ENCODE measurements at places on chromosomes 16 and 17.

- no peak for DNase-seq
These were observed 12.7 kb downstream of the CDC27 start for GRCh38 chr17:47176389-47176826.

DNA sequence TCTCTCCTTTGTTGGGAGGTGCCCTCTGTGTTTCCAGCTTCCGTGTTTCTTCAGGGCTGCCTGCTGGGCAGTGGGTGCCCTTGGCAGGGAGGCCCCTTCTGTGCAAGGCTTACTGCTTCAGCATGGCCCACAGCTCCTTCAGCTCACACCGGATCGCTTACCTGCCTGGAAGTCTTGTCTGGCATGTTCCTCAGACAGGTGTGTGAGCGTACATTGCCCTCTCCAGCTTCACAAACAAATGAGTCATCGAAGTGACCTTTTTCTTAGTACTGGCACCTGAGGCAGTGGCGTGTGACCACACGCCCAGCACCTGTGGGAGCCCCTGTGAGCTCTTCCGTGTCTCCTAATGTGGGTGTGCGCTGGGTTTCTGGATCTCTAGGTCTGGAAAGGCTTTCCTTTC lies 3.5 kb downstream of the RAB40C start:
- no peak for DNase-seq

DNA sequence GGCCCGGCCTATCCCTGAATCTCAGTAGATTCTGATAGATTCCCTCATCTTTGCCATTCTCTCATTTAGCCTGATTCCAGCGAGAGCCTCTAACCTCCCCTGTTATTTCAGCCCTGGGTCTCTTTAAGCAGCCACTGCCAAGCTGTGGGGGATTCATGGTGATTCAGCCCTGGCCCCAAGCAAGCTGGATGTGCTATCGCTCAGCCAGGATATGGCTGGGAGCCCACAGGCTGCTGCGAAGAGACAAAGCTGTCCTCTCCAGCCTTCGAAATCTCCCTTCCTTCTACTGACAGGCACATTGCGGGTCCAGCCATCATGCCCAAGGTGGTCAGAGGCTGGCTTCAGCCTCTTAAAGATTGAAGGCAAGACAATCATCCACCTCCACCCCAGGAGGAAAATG lies 394.1 kb downstream of the SOX9 start:
- peak; percentile 66 for DNase-seq

DNA sequence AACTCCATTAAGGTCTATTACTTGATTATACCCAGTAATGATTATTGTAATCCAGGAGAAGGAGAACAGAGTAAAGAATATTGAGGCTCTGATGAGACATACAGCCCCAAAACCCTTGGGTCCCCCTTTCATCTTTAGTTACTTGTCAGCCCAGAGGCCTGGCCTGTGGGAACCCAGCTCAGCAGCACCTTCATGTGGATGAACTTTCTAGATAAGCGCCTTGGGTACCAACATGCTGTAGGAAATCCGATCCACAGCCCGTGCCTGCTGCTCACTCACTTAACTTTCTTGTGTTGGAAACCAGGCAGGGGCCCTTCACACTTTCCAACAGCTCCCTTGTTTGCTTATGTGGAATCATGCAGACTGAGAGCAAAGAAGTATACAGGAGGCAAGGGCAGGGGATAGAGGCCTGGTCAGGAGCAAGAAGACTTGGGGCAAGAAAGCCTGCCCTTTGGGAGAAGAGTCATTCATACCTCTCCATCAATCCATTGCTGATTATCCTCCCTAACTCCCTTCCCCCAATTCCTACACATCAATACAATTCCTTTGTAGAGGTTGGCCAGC lies 64.0 kb upstream of the SOX9 start:
- DNase-seq: no peak
